ENCODE measurements at places on chromosomes 12 and 14. TPM values are rescaled to one million over a fixed set of nuclear protein-coding genes. Genes with fewer than 3 reads are reported as not detected.

CLEC14A gene
- total RNA-seq: 60.1 TPM

ANO2 gene
- 0.05 TPM for total RNA-seq

TEAD4 gene
- total RNA-seq: 15.5 TPM

WNT1 gene
- not detected for total RNA-seq

RASSF9 gene
- total RNA-seq: 3.7 TPM

INHBC gene
- total RNA-seq: not detected

SLCO1C1 gene
- not detected for total RNA-seq

PIGH gene
- total RNA-seq: 20.3 TPM

TSHR gene
- total RNA-seq: not detected

CEBPE gene
- total RNA-seq: not detected

CACNA1C gene
- total RNA-seq: 8.2 TPM
